GM23248 (cell line): ENCODE measurements at places on chromosomes 3 and 15.

DNA sequence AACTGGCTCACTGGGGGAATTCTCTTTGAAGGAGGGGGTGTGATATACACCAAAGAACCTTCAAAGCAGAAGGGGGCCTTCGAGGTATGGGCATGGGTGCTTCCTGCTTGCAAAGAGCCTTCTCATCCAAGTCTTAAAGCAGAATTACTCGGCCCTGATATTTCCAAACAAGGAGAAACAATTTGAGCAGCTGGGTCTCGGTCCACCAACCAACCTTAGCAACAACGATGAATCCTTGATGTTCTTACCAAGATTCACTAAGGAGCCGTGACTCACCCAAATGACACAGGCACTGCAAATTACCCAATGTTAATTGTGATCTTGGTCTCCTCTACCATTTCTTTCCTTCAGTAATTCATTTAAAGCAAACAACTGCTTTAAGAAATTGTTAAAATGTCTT is 7.7 kb downstream of the HOMER2 start:
- peak; percentile 96 for DNase-seq

DNA sequence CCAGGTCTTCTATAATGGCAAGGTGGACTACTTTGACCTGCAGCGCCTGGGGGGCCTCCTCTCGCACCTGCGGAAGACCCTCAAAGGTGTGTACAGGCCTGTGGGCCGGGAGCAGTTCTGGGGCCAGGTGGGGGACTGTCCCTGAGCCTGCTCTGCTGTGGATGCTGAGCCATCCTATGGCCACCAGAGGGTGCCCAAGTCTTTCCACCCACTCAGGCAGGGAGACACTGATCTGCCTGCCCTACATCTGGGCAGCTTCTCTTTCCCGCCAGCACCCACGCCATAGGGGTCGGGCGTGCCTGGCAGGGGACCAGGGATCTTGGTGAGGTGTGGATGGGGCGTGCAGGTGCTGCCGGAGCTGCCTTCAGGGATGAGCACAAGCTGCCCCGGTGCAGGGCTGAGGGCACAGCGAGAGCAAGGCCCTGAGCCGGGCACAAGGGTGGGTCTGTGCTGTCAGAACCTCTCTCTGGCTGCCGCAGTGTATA is 14.1 kb downstream of the RNF123 start:
- peak; percentile 80 for DNase-seq

- DNase-seq, result no peak
Observed at GRCh38 chr15:78712797-78713515, 71.9 kb upstream of the CHRNB4 start.

DNA sequence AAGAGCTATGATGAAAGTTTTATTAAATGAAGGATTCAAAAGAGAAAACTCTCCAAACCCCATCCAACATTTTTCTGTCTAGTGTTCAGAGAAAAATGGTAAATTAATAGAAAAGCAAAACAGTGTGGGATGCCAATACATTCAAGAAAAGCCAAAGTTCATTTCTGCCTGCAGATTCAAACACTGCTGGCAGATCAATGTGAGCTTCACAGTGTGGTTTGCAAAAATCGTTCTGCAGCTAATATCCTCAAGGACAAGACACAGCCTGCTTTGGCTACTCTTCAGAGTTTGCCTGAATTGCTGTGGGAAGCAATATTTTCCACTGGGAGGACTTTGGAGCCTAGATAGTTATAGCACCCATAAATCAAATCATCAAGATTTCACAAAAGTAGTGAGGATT is 619.9 kb upstream of the SUCLG2 start:
- DNase-seq, result no peak

- DNase-seq, result no peak
Observed at GRCh38 chr15:89379251-89379695, 44.6 kb upstream of the POLG start.

GRCh38 chr3:168044049-168044448 is 51.7 kb downstream of the GOLIM4 start:
- no peak for DNase-seq

DNA sequence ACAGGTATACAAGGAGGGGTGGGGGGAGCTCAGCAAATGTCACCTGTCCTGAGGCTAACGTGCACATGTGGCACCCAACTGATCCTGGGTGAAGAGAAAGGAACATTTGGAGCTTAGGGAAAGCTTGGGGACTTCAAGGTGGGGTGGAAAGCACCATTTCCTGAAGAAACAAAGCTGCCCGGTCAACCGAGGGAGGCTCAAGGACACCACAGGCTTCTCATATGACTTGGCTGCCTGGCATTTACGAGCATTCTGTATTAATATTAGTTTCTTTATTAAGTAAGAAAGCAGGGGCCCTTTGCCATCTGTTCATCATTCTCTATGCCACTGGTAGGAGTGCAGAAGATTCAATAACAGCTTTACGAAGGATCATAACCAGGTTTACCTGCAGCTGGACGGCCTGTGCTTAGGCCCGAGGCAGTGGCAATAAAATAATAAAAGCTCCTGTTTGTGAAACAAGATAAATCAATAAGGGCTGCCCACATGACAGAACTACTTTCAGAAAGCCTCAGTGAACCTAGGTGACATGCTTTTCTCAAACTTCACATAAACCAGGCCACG is 54.0 kb downstream of the ETV5 start:
- no peak for DNase-seq

DNA sequence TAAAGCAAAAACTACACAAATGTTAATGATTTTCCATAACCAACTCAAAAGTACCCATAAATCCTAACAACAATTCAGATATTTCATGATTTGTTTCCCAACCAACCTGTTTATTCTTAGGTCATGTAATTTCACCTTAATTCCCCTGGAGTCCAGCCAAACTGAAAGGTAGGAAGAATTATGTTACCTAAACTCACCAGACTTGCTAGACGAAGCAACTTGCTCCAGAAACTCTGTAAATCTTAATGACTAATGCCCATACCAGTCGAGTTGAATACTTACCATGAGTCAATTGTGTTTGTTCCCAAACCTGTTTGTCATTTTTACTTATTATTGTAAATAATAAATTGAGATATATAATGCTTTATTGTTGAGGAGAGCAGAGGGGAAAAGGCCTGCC is 1030.0 kb downstream of the TBL1XR1 start:
- no peak for DNase-seq

- peak; percentile 70 for DNase-seq
Observed at GRCh38 chr3:134317106-134317947, 56.9 kb downstream of the AMOTL2 start.

DNA sequence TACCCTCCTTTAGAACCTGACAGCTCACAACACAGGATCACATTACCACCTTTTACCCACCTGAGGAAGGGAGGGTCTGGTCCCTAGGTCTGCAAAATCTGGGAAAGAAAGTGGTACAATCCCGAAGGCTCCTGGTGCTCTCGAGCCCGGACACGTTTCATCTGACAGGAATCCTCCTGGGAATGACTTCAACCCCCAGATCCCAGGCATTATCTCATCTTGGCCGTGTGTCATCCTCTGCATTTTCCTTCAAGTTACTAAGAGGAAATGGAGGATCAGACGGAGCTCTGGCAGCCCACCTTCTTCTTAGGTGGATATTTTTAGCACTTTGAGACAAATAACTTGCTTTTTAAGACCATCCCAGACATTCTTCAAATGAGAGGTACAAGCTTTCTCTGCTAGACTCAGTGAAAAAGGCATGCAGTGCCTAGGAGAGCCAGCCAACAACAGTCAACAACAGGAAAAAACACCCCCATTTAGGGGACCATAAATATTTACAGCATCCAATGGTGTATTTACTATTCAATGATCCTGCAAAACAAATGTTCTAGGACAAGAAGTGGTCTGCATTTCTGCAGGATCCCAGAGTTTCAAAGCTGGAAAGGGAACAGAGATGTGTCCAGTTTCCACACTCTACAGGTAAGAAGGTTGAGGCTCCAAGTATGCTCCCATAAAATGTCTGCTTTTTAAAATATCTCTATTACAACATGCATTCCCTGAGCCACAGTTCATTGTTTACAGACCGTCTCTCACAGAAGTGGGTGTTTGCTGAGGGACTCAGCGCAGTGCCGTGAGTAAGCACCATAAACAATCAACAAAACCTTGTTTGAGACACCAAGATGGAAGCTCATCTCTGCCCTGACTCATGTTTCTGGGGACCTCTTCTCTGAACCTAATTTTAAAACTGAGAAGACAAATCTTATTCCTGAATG is 38.3 kb upstream of the ARHGEF3 start:
- DNase-seq, result peak; percentile 90

DNA sequence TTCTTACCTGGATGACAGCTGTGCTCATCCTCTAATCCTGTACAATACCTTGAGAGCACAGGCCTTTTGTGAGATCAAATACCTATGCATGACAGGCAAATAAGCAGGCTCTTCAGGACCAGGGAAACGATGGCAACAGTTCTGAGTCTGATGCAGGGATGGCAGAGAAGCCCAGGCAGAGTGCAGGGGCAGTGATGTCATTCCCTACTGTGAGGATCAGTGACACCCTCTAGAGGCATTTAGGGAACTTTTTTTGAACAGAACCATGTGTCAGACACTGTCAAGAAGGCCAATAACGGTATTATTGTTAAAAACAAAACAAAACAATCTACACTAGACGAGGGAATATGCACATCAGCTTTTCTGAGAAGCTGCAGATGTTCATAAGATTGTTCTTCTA is 314.8 kb upstream of the CTDSPL start:
- peak; percentile 79 for DNase-seq

DNA sequence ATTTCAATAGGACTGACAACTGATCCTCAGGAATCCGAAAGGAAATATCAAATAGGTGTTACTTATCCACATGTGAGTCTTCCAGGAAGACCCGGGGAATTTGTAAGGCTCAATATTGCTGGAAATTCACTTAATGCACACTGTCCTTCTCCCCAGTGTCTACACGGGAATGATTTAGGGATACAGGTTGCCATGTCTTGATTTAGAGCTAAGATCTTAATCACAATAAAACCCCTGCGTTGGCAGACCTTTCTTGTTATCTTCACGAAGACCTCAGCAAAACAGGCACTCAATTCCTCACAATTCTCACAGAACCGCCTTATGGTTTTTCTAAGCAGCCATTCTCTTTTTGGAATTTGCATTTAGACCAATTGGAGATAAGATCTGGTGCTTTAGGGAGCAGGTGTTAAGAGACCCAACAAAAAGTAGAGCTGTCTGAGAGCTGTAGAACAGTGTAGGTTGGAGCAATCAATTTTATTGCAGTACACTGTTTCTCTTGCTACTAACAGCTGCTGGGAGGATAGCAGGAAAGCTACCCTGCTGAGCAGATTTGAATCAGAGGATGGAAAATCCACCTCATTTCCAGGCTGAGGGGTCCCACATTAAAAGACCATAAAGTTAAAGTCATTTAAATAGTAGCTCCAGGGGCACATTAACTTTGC is 925.7 kb downstream of the EPHA3 start:
- no peak for DNase-seq
